ENCODE measurements at places on chromosomes 16 and 17. TPM values are rescaled to one million over a fixed set of nuclear protein-coding genes. Genes with fewer than 3 reads are reported as not detected.

SLC6A2 gene
- total RNA-seq = not detected

KRTAP2-2 gene
- not detected for total RNA-seq

ACBD4 gene
- 9.5 TPM for total RNA-seq

ALOX12B gene
- total RNA-seq = not detected

EFCAB13 gene
- 4.1 TPM for total RNA-seq

SLC25A10 gene
- 12.7 TPM for total RNA-seq

CLEC3A gene
- not detected for total RNA-seq

HOXB2 gene
- 0.73 TPM for total RNA-seq

ZFP3 gene
- total RNA-seq = 1.7 TPM

GRB2 gene
- total RNA-seq = 91.2 TPM

CD300LB gene
- total RNA-seq = not detected

GAST gene
- not detected for total RNA-seq

SLC6A4 gene
- total RNA-seq = not detected

PRAC2 gene
- not detected for total RNA-seq

CMC2 gene
- 52.7 TPM for total RNA-seq

SLFN5 gene
- total RNA-seq = 125 TPM

CD300LF gene
- total RNA-seq = not detected

SLC38A8 gene
- 4.2 TPM for total RNA-seq

CACNG3 gene
- not detected for total RNA-seq

NAGPA gene
- total RNA-seq = 23.3 TPM

CEP95 gene
- 28.6 TPM for total RNA-seq

ATXN7L3 gene
- 26.8 TPM for total RNA-seq

BIRC5 gene
- 85.3 TPM for total RNA-seq

DCUN1D3 gene
- total RNA-seq = 18.0 TPM

ACSM5 gene
- total RNA-seq = 1.1 TPM

ABCA8 gene
- total RNA-seq = 17.4 TPM

FBXO39 gene
- 1.2 TPM for total RNA-seq

MT3 gene
- total RNA-seq = not detected

PIK3R5 gene
- 0.69 TPM for total RNA-seq

TBC1D3I gene
- total RNA-seq = 1.5 TPM

KCNH6 gene
- not detected for total RNA-seq

AIPL1 gene
- 0.34 TPM for total RNA-seq

SEPTIN12 gene
- total RNA-seq = not detected

SCRN2 gene
- 25.1 TPM for total RNA-seq

NLRC5 gene
- total RNA-seq = 97.2 TPM

KRTAP9-2 gene
- total RNA-seq = not detected

BRICD5 gene
- 4.3 TPM for total RNA-seq

TPSG1 gene
- not detected for total RNA-seq

CRHR1 gene
- not detected for total RNA-seq

HSD17B1 gene
- 3.4 TPM for total RNA-seq

FOXJ1 gene
- total RNA-seq = not detected

SLC16A11 gene
- total RNA-seq = not detected

IKZF3 gene
- not detected for total RNA-seq

CA7 gene
- not detected for total RNA-seq

GPR139 gene
- not detected for total RNA-seq

ACSM3 gene
- total RNA-seq = 0.34 TPM

KCNJ18 gene
- not detected for total RNA-seq

IL34 gene
- total RNA-seq = 5.1 TPM

ARHGDIG gene
- total RNA-seq = 0.36 TPM

RAB26 gene
- total RNA-seq = 0.36 TPM

TLCD1 gene
- total RNA-seq = 5.2 TPM

MYH1 gene
- total RNA-seq = not detected

RUNDC3A gene
- total RNA-seq = 0.15 TPM

ANKS4B gene
- total RNA-seq = not detected

CCL8 gene
- total RNA-seq = 1.1 TPM
